GM12878 (cell line): ENCODE measurements at places on chromosomes 6 and 20. TPM values are rescaled to one million over a fixed set of nuclear protein-coding genes. Genes with fewer than 3 reads are reported as not detected.

DNA sequence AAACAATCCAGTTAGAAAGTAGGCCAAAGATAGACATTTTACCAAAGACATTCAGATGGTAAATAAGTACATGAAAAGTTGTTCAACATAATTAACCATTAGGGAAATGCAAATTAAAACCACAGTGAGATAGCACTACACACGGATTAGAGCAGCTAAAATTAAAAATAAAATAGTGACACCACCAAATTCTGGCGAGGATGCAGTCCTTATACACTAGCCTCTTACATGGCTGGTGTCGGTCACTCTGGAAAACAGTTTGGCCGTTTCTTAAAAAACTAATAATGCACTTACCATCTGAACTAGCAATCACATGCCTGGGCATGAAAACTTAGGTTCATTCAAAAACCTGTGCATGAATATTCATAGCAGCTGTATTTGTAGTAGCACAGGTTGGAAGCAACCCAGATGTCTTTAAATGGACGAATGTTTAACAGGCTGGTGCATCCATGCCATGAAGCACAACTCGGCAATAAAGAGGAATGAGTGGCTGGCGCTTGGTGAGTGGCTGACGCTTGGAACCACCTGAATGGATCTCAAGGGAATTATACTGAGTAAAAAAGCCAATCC, 77.0 kb downstream of the FAM120B start:
- DNase-seq: no peak

DNA sequence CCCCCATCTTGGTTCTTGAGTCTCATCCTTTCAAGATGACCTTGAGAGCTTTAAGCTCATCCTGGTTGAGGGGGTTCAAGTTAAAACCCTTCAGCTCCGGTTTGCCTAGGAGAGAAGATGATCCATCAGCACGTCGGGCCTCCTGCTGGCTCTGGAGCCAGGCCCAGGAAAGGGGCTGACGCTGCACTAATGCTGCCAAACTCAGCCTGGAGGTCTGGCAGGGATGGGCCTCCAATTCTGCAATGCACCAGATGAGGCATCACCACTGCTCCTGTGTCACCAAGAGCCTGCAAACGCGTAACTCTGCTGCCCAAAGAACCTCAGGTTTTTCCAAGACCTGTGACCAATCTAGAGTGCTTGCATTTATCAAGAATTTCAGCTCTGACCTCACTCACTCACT, 6.1 kb downstream of the PDRG1 start:
- DNase-seq: no peak

GRCh38 chr6:240151-240550, 52.1 kb upstream of the DUSP22 start:
- DNase-seq: no peak

DNA sequence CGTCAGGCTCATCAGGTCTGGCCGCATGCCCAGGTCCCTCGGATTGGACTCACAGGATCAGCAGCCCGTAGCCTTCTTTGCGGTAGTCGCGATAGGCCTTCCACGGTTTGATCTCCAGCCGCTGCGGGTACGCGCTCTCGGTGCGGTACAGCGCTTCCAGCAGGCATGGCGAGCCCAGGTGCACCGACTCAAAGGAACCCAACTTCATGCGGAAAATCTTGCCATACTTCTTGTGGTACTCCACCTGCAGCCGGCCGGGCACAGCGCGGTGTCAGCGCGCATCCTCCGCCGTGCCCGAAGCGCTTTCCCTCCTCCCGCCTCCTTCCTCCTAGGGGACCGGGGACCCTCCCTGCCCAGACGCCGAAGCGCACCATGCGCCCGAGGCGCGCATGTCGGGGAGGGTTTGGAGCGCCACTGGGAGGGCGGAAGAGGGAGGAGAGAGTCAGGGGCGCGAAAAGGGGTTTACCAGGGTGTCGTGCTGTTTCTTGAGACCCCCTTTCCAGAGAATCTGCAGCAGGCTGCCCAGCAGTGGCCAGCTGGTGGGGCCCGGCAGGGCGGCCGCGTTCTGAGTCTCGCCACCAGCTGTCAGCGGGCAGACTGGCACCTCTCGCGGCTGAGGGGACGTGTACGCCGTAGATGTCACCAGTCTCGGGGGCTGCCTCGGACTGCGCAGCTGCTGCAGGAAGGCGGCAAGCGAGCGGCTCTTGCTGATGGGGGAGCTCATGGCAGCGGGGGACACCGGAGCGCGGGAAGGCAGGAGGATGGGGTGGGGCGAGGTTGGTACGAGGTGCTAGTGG, 732 bp downstream of the CYP24A1 start:
- no peak for DNase-seq

GRCh38 chr6:169189686-169190085, 64.0 kb downstream of the THBS2 start:
- no peak for DNase-seq

GRCh38 chr6:90294008-90294511, 2.6 kb downstream of the BACH2 start:
- no peak for DNase-seq

- DNase-seq: no peak
Measured at GRCh38 chr6:34095136-34095505, 50.8 kb downstream of the GRM4 start.

The MROH8 gene
- 1.5 and 2.3 TPM in 2 replicates for total RNA-seq

The SH3BGRL2 gene
- total RNA-seq: 0.33 and 0.35 TPM in 2 replicates

The PROCR gene
- total RNA-seq: 0.38 TPM in 1 of 2 replicates, not detected in the other

The CST4 gene
- not detected in 2 replicates for total RNA-seq

The TREM2 gene
- total RNA-seq: not detected in 2 replicates

The PCNA gene
- total RNA-seq: 389 and 402 TPM in 2 replicates

The CDSN gene
- total RNA-seq: not detected in 2 replicates

The PNLDC1 gene
- 0.19 TPM in 1 of 2 replicates, not detected in the other for total RNA-seq
